NCI-H1694 treated with DMSO at 0.1 percent for 48 hours (cell line): ENCODE measurements at places on chromosomes 2 and 18.

GRCh38 chr2:58798676-58799208 lies 557.6 kb upstream of the FANCL start:
- no peak for DNase-seq

DNA sequence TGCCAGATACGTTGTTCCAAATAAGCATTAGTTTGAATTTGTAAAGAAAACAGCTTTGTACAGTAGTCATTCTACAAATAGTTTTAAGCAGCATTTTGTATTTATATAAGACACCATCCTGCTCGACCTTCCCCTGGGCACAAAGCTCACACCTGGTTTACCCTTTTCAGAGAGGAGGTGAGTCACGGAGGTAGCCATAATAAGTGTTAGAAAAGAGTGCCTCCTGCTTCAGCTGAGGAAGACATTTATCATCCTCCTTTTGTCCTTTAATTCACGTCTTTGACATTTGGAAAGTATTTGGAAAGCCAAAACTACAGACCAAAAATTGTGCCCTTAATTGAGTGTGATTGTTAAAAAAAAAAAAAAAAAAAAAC lies 6.8 kb downstream of the RAB12 start:
- no peak for DNase-seq

GRCh38 chr18:74733598-74733997 lies 135.9 kb downstream of the ZNF407 start:
- no peak for DNase-seq

DNA sequence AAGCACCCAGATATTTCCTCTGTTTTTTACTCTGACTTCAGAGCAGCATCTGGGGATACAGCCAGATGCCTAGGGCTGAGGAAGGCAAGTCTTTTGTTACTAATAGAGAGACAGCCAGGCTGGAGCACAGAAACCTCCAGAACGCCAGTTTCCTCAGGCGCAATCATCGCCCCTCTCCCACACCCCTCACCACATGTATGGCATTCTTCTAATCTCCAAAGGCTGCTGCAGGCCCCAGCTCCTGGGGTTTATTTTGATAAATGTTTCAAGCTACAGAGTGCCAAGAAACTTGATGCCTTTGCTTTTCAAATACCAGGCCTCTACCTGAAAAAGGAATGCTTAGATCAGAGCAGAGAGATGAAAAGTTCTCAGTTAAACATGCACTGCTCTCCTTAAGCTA lies 283.6 kb downstream of the RBM43 start:
- no peak for DNase-seq

- DNase-seq = no peak
These were observed 4.0 kb downstream of the C2orf74 start for GRCh38 chr2:61165946-61166345.

DNA sequence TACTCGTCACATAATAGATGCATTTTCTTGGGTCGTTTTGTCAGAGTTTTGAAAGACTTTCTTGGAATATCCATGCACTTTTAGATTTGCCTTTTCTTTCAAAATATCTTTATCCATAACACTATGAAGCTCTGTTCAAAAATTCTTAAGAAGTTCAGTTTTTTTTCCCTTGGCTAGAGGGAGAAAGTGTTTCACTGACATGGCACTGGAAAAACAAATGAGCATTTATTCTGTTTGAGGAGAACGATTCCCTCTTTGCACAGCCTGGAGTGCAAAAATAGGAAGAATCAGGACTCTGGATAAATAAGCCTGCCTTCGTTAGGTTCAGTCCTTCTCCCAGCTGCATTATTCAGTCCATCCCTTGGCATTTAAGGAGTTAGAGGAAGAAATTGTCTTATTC lies 91.0 kb upstream of the RPE start:
- no peak for DNase-seq

DNA sequence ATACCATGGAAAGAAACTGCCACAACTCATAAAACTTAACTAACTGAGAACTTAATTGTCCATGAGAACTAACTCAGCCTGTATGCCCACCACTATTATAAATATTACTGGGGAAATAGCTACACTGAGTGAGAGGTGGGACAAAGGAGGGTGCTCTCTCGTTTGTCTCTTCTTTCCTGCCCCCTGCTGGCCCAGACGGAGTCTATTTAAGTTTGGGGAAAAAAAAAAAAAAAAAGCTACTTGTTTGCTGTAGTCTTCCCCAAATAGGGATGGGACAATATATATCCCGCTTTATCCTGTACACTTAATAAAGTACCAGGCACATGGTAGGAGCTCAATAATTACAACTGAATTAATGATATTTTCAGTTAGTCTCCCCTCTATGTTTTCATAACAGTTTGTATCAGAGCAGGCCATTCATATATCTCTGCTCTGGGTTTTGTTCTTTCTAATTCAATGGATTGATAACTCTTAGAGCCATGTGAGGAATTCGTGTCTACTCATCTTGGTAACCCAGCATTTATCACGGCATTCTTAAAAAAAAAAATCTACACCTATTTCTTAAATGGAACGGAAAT lies 647.6 kb upstream of the PKDCC start:
- DNase-seq = peak; percentile 72

- no peak for DNase-seq
These were observed 18.1 kb upstream of the SNTG2 start for GRCh38 chr2:932320-933115.

DNA sequence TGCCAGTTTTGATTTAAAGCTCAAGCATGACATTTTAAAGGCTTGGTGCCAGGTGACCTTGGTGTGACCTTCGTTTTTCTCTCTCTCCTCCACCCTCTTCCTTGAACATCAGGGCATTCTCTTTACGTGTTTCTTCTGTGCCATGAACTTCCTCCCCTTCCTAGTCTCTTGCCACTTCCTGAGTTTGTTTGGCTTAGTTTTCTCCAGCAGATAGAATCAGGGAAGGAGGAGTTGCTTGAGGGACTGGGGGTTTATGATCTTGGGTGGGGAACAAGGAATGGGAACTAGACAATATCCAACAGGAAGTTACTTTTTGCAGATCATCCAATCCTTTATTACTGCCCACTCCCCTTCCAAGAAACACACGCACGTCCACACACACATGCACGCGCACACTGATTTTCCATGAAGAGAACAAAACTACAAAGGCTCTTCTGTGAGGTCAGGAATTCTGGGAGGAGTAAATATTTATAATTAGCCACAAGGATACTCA lies 210.6 kb upstream of the EPAS1 start:
- no peak for DNase-seq

GRCh38 chr2:150663143-150663542 lies 175.7 kb upstream of the RND3 start:
- no peak for DNase-seq

DNA sequence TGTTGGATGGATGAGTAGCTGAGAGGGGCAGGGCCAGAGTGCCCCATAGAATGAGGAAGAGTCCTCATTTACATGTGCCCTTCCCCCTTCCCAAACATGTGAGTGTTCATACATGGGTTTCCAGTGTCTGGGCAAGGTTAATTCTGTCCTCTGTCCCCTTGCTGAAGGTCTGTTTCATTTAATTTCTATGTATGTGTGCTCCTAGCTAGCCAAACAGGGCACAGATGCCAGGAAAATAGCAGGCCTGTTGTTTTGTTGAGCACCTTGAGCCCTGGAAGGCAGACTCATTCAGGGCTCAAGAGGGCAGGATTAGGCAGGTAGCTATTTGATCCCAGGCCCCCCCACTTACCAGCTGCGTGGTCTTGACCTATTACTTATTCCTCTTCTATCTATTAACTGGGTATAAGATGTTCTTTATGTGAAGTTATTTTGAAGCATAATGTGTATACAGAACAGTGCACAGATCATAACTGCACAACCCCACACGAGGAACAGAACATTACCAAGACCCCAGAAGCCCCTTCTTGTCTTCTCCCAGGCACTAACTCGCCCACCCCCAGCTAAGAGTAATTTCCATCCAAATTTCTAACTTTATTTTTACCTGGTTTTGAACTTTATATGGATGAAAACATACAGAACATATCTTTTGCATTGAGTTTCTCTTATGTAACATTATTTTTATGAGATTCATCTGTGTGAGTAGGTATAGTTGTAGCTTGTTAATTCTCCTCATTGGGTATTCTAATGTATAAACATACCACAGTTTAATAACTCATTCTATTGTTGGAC lies 164.3 kb downstream of the RPIA start:
- no peak for DNase-seq

GRCh38 chr2:174606336-174606735 lies 8.7 kb upstream of the WIPF1 start:
- no peak for DNase-seq
